ENCODE measurements at places on chromosomes 16 and 17. TPM values are rescaled to one million over a fixed set of nuclear protein-coding genes. Genes with fewer than 3 reads are reported as not detected.

GRCh38 chr16:55915096-55915827, 40.1 kb upstream of the CES5A start:
- no peak for DNase-seq

GRCh38 chr16:56988948-56989945, at the start of gene NLRC5:
NLRC5 (plus strand) TSS chr16:56989557; CDS start chr16:57020713, 31,156 bp downstream.
- peak; percentile 88 for DNase-seq

DNA sequence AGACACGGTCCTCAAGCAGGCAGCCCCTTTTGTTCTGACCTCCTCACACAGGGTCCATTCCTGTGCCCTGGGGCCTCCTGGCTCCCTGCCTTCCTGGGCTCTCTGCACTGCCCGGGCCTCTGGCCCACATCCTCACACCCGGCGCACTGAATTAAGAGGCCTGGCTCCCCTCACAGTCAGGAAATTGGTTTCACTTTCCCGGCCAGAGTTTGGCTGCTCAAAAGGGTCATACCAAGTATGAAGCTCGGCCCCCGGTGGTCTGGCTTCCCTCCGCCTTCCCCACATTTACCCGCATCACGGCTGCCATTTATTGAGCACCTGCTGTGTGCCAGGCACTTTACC, 220.0 kb downstream of the NTN1 start:
- peak; percentile 27 for DNase-seq

- no peak for DNase-seq
Observed at GRCh38 chr17:73605444-73605843, 38.8 kb downstream of the SDK2 start.

- DNase-seq, result no peak
Observed at GRCh38 chr17:79083191-79083971, 8.8 kb downstream of the ENGASE start.

GRCh38 chr16:51168755-51169154, 17.7 kb upstream of the SALL1 start:
- DNase-seq, result no peak

LRRC46 gene
- total RNA-seq, result not detected

PIRT gene
- not detected for total RNA-seq

PRKAR1A gene
- total RNA-seq, result 71.2 TPM

CDRT15L2 gene
- not detected for total RNA-seq

Data from body of pancreas (tissue), 4 donors.